ENCODE measurements at places on chromosomes 2 and 18. TPM values are rescaled to one million over a fixed set of nuclear protein-coding genes. Genes with fewer than 3 reads are reported as not detected.
A peak's percentile ranks its signal among the peaks of the same experiment; 100 is the strongest.

- peak; percentile 68 for DNase-seq
These were observed 823 bp upstream of the RNU2-63P start for GRCh38 chr2:88016960-88017779.

GRCh38 chr18:9115984-9116383, 13.5 kb downstream of the NDUFV2 start:
- no peak for DNase-seq

DNA sequence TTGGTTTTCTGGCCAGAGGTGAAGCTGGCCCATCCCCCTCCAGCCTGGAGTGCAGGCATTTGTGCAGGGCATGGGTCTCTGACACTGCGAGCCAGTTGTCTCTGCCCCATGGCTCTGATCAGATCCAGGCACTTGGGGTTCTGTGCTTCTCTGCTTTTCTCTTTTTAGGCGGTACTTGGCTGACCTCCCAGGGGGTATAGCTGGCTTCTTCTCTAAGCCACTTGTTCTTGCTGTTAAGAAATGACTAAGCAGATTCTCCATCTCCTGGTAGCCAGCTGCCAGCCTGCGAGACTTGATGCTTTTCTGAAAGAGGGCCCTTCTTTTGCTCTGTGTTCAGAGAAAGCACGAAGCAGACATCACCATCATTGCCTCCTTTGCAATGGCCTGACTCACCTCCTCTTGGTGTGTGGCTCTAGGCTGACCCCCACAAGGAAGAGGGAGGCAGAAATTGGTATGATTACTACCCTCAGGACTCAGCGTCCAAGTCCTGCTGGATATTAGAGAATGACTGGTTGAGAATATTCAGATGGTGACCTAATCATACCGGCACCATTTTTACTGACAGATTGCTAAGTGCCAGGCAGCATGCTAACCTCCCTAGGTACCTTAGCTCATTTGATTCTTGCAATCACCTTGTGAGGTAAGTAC, 32.7 kb downstream of the TNP1 start:
- DNase-seq: no peak

DNA sequence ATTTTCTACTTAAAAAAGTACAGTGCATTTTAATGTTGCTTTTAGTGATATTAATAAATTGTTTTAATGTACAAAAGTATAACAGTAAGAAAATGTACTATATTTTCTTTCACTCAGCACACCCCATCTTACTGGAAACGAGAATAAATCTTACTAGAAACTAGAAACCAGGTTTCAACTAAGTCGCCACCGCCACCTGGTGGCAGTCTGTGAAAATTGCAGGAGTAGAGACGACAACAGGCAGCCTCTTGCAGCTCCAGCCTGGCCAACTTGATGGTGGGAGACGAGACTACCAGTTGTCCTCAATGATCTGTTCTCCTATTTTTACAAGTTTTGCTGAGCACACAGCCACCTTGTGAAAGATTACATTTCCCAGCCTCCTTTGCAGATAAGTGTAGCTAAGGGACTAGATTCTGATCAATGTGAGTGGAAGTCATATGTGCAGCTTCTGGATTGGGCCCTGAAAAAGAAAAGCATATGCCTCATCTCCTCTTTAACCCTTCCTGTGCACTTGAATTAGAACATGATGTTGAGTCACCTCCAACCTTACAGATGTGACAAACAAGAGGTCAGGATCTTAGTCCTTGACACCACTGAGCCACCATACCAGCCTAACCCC, 8.7 kb downstream of the OTOF start:
- peak; percentile 61 for DNase-seq

GRCh38 chr18:79383388-79384056, 12.2 kb upstream of the NFATC1 start:
- no peak for DNase-seq

- DNase-seq: peak; percentile 60
These were observed 121.5 kb upstream of the LTBP1 start for GRCh38 chr2:32825291-32825712.

DNA sequence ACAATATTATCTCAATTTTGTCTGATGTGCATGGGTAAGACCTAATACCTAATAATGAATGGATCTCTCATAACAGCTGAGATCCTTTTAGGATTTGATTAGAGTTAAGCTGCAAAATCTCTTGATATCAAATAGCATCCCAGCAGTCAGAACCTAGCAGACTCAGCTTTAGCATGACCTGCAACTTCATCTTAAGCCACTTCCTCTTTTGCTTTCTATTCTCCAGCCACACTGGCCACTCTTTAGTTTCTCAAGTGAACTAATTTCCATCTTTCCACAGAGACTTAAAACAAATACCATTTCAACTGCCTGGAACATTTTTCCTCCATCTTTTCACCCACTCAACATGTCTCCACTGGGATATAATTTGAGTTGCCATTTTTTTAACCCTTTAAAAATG, 1251.6 kb upstream of the ZEB2 start:
- DNase-seq: no peak

DNA sequence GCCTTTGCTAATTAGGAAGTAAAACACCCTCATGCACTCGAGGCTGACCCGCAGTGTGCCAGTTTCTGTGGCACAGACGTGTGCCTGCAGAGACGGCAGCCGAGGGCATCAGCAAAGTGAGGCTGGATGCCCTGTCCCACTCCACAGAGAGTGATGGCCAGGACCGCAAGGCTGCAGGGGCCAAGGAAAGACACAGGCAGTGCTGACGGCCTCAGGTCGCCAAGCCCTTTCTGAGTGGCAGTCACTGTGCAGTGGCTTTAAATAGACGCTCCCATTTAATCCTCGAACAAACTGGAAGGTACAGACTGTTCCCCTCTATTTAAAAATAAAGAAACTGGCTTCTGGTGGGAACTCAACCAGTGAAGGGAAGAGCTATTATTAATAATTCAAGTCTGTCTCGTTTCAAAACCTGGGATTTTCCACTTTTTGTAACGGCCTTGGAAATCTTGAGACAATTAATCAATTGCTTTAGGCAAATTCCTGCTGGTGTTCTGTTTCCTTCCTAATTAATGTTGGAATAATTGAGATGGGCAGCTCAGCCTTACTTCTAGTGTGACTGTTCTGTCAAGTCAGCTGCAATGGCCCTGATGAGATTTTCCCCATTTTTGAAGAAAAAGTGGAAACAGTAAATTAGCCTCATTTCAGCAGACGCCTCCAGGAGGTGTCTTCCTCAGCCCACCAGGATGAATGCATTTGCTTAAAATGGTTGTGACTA, 644.6 kb upstream of the RAB6C start:
- DNase-seq: peak; percentile 69

DNA sequence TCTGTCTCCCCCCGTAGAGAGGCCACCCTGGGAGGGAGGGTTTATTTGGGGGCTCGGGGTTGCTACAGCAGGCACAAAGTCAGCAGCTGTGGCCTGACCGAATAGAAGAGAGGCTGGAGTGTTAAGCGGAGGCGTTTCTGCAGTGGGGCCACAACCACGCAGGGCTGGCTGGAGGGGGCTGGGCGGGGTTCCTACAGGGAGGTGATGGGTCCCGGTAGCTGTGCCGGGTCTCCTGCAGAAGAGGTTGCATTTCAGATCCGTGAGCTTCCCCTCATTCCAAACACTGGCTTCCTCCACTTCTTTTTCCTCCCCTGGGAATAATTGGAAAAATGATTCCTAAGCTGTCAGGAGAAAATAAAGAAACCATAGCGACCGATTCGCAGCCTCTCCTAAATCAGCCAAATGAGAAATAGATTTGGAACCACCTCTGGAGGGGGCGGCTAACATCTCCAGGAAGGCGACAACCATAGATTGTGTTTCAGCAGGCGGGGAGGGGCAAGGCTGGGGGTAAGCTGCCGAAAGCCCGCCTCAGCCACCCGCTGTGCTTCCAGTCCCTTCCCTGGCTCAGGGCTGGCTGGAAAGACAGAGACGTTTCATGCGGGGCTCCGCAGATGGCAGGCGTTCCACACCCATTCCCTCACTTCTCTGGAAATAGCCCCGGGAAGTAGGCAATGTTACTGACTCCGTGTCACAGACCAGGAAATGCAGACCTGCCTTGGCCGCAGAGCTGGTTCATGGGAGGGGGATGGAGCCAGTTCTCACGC, 85.6 kb upstream of the TAF1B start:
- DNase-seq: no peak

DNA sequence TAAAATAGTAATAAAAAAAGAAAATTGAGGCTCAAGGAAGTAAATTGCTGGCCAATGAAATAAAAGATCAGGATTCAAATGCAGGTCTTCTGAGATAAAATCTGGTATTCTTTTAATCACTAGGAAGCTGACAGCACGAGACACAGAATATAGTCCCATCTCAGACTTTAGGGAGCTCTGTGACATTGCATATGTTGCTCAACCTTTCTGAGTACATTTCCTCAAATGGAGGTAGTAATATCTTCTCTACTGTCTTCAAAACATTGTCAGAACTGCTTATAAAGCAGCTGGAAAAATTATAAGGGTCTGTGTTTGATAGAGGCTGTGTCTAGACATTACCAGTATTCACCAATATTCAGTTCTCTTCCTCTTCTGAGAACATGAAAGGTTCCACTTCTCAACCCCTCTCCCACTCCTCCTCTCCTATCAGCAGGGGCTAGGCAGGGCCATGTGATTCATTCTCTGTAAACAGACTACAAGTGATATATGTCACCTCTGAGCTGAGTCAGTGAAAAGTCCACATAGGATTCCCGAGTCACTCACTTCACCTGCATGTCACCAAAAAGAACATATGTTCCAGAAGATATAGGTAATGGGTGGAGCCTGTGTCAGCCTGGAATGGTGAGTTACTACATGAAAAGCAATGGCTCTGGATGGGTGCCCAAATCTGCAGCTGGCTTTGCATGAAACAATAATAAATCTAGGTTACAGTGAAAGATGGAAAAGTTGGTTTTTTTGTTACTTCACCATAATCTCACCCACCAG, 7.1 kb downstream of the KCNE4 start:
- DNase-seq: no peak

Gene NPPC
- total RNA-seq: 7.7 TPM

Gene ATP6V1C2
- total RNA-seq: 1.6 TPM

Gene HOXD13
- total RNA-seq: not detected

Gene CCDC93
- total RNA-seq: 20.9 TPM

Gene SYT4
- not detected for total RNA-seq

Gene OR6B3
- total RNA-seq: not detected

Gene SGO2
- total RNA-seq: 1.3 TPM
